Body of pancreas (tissue), 4 donors: ENCODE measurements at places on chromosomes 11 and 22. TPM values are rescaled to one million over a fixed set of nuclear protein-coding genes. Genes with fewer than 3 reads are reported as not detected.

Gene FDXACB1
- total RNA-seq = 2.1 TPM

Gene PRG3
- total RNA-seq = not detected

Gene OR6T1
- total RNA-seq = not detected

Gene IL17REL
- not detected for total RNA-seq

Gene ARHGAP20
- 1.3 TPM for total RNA-seq

Gene DLG2
- 13.2 TPM for total RNA-seq

Gene GRIK4
- not detected for total RNA-seq

Gene NOX4
- 0.78 TPM for total RNA-seq

DNA sequence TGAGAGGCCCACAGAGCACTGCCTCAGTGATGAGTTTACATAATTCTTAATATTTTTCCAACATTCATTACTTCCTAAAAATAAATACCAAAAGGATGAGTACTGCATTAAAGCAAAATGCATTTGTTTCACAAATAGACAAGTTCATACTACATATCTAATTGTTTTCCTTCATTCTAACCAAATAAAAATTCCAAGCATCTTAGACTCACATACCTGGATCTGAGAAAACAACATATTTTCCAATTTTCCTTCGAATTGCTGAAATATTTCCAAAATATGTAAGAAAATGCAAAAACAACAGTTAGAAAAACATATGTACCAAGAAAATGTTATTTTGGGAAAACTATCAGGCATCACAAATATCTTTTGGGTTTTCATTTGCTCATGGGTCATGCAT, 127.9 kb upstream of the CEP126 start:
- DNase-seq = no peak
- no peaks in the 10 kb centered on the region for H3K4me1 ChIP-seq
- no peak overlapping the region for H3K27ac ChIP-seq
- no peaks in the 10 kb centered on the region for H3K36me3 ChIP-seq

GRCh38 chr11:69640995-69641581, at the start of gene CCND1:
Gene CCND1, plus strand, starts transcription at chr11:69641156. Its CDS starts 158 bp downstream, at chr11:69641314.
- H3K4me3 ChIP-seq = peak within 1 kb of the TSS; percentile 62
- H3K27me3 ChIP-seq = no peaks in the 10 kb centered on the region
- peaks cover 87% of the 10 kb centered on the region for H3K4me1 ChIP-seq
- DNase-seq = peak; percentile 74
- peak within 1 kb of the TSS; percentile 84 for H3K27ac ChIP-seq

DNA sequence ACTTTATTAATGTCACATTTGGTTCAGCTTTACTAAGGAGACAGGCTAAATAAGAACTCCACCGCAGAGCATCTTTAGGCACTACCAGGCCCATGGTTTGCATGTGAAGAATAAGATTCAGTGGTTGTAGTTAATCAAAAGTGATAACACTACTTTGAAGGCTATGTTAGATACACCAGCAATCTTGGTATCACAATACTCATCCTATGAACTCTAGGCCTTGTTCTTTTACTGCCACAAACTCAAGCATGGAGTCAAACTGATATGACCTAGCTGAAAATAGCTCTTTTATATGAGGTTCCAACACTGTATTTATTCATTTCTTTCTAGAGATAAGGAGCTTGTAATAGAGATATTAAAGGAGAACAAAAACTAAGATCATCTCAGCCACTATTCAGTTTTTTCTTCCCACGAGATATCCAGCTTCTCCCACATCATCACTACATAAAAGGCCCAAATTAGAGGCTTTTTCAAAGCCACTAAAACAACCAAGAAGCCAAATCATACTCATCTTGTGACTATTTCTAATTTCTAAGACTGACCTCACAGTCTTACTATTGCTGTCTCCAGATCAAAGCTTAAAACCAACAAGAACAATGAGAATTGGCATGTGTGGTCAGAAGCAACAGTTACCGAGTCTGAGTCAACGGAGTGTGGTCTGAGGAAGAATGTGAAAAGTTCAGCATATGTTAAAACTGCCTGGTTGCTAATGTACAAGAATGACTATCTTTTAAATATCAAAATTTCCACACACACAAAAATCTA, 25.1 kb upstream of the GUCY1A2 start:
- DNase-seq = no peak
- H3K36me3 ChIP-seq = no peaks in the 10 kb centered on the region
- no peaks in the 10 kb centered on the region for H3K4me1 ChIP-seq
- no peaks in the 10 kb centered on the region for H3K27me3 ChIP-seq
- H3K27ac ChIP-seq = no peak overlapping the region

DNA sequence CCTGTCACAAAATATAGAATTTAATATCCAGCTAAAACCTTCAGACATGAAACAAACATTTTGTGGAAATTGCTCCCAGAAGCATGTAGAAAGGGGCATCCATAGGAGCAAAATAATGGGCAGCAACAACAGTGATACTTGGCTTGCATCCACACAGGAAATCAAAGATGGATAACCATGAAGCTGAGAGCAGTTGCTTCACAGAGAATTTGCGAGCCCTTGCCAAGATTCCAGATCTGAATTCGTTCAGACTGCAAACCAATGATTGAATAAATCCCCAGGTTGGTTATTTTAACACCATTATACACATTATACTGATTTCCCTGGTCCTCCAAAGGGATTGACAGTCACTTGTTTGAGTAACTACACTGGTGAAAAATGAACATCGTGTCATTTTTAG, 15.6 kb upstream of the OR51L1 start:
- no peak overlapping the region for H3K4me3 ChIP-seq
- no peak overlapping the region for H3K27ac ChIP-seq
- peaks cover 10% of the 10 kb centered on the region for H3K4me1 ChIP-seq
- no peaks in the 10 kb centered on the region for H3K27me3 ChIP-seq

GRCh38 chr11:71476031-71476430, 23.0 kb downstream of the NADSYN1 start:
- H3K4me3 ChIP-seq = no peak overlapping the region
- DNase-seq = no peak
- H3K27ac ChIP-seq = no peak overlapping the region
- H3K36me3 ChIP-seq = peaks cover 26% of the 10 kb centered on the region
- H3K27me3 ChIP-seq = no peaks in the 10 kb centered on the region

- H3K4me3 ChIP-seq = no peak overlapping the region
- no peak for DNase-seq
- H3K27me3 ChIP-seq = no peaks in the 10 kb centered on the region
- peaks cover 78% of the 10 kb centered on the region for H3K4me1 ChIP-seq
- H3K27ac ChIP-seq = peak overlapping the region; percentile 46
Observed at GRCh38 chr11:61691380-61692156, 11.4 kb downstream of the DAGLA start.

DNA sequence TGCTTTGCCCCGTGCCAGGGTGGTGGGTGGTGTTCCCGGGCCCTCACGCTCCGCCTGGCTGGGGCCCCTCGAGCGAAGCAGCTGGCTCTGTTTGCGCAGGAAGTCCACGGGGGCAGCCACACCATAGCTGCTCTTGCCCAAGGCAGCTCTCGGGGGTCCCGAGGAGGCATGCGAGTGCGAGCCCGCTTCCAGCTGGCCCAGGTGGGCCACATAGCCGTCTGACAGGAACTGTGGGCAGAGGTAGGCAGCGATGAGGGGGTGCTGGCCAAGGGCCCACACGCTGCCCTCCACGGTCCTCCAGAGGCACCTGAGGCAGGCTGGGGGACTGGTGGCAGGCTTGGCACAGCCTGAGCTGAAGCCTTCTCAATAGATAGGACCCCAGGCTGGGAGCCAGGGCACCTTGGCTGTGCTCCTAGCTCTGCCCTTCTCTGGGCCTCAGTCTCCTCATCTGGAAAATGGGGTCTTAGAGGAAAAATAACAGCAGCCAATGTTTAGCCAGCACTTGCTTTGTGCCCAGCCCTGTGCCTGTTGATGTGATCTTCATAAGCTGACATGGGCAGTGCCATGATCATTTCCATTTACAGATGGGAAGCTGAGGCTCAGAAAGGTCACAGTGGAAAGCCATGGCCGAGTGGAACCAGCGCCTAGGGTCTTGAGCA, 9.4 kb downstream of the AIP start:
- peaks cover 10% of the 10 kb centered on the region for H3K36me3 ChIP-seq
- H3K4me1 ChIP-seq = no peaks in the 10 kb centered on the region
- no peak for DNase-seq

- no peak overlapping the region for H3K27ac ChIP-seq
- no peak overlapping the region for H3K4me3 ChIP-seq
- peaks cover 69% of the 10 kb centered on the region for H3K4me1 ChIP-seq
- no peak for DNase-seq
- no peaks in the 10 kb centered on the region for H3K27me3 ChIP-seq
Observed at GRCh38 chr11:65555693-65556231, 2.4 kb downstream of the LTBP3 start.

DNA sequence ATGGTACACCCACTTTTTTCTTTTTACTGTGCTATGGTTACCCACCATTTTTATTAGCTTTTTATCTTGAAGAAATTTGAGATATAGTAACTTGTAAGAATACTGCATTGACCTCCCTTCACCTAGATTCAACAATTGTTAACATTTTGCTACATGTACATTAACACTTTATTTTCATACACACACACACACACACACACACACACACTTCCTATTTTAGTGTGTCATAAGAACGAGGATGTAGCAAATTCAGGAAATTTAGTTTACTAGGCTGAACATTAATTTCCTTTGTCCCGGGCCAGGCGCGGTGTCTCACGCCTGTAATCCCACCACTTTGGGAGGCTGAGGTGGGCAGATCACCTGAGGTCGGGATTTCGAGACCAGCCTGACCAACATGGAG, 1.1 kb upstream of the ATP6V1E1 start:
- H3K4me3 ChIP-seq = no peak overlapping the region
- peaks cover 23% of the 10 kb centered on the region for H3K4me1 ChIP-seq
- no peaks in the 10 kb centered on the region for H3K27me3 ChIP-seq
- no peak overlapping the region for H3K27ac ChIP-seq

DNA sequence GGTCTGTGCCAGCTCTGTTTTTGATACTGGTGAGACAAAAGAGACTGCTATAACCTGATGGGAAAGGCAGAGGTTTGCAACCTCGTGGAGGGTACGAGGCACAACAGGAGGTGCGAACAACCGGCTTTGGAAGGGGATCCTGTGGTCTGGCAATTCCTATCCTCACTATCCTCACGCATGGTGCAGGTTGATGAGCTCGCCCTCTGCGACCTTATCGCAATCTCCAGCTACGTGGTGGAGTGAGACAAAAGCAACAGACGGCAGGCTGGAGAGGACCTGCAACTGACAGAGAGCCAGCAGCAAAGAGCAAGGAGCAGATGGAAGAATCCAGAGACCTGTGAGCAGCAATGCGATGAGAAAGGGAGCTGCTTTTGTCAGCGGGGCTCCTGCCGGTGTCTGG, 47.3 kb upstream of the TSKU start:
- H3K4me3 ChIP-seq = no peak overlapping the region
- H3K27ac ChIP-seq = no peak overlapping the region
- no peak for DNase-seq
- no peaks in the 10 kb centered on the region for H3K4me1 ChIP-seq

DNA sequence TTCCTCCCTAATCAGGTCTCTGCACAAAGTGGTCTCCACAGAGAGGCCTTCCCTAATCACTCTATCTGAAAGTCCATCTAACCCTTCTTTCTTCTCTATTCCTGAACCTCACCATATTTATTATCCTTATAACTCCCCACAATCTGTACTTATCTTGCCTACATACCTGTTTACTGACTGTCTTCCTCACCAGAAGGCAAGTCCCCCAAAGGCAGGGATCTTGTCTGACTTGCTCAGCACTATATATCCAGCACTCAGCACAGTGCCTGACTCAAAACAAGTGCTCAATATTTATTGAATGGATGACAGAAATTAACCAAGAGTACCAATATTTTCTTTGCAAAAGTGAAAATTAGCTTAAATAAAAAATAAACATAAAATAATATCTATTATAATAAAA, 5.5 kb downstream of the DCUN1D5 start:
- H3K27ac ChIP-seq = no peak overlapping the region
- H3K27me3 ChIP-seq = no peaks in the 10 kb centered on the region
- peaks cover 29% of the 10 kb centered on the region for H3K4me1 ChIP-seq
- H3K36me3 ChIP-seq = no peaks in the 10 kb centered on the region

GRCh38 chr11:37727371-37727770, 1129.3 kb upstream of the RAG2 start:
- H3K4me1 ChIP-seq = no peaks in the 10 kb centered on the region
- DNase-seq = no peak
- H3K27ac ChIP-seq = no peak overlapping the region
- no peaks in the 10 kb centered on the region for H3K27me3 ChIP-seq

- H3K4me1 ChIP-seq = no peaks in the 10 kb centered on the region
- no peaks in the 10 kb centered on the region for H3K27me3 ChIP-seq
- H3K4me3 ChIP-seq = no peak overlapping the region
- H3K36me3 ChIP-seq = no peaks in the 10 kb centered on the region
- H3K27ac ChIP-seq = no peak overlapping the region
- DNase-seq = no peak
Observed at GRCh38 chr11:73990730-73991129, 8.1 kb upstream of the UCP2 start.

GRCh38 chr11:34263441-34264091, 94.2 kb downstream of the ABTB2 start:
- H3K4me1 ChIP-seq = peaks cover 26% of the 10 kb centered on the region
- H3K4me3 ChIP-seq = no peak overlapping the region
- DNase-seq = peak; percentile 92
- H3K36me3 ChIP-seq = no peaks in the 10 kb centered on the region
- H3K27ac ChIP-seq = peak overlapping the region; percentile 80
- H3K27me3 ChIP-seq = no peaks in the 10 kb centered on the region

GRCh38 chr11:3732671-3733436, 61.7 kb upstream of the CHRNA10 start:
- DNase-seq = no peak
- H3K4me1 ChIP-seq = peaks cover 7% of the 10 kb centered on the region
- no peaks in the 10 kb centered on the region for H3K27me3 ChIP-seq
- H3K36me3 ChIP-seq = peaks cover 4% of the 10 kb centered on the region
- no peak overlapping the region for H3K4me3 ChIP-seq

GRCh38 chr11:132217856-132218255, 847.4 kb downstream of the NTM start:
- no peak overlapping the region for H3K27ac ChIP-seq
- no peaks in the 10 kb centered on the region for H3K36me3 ChIP-seq
- no peak for DNase-seq
- H3K4me3 ChIP-seq = no peak overlapping the region
- no peaks in the 10 kb centered on the region for H3K27me3 ChIP-seq
